ENCODE measurements at places on chromosomes 11 and 22. TPM values are rescaled to one million over a fixed set of nuclear protein-coding genes. Genes with fewer than 3 reads are reported as not detected.

CD6 gene
- 1.6 TPM for total RNA-seq

CD248 gene
- total RNA-seq, result 118 TPM

ADORA2A gene
- total RNA-seq, result 4.5 TPM

LMO1 gene
- total RNA-seq, result not detected

OR51A2 gene
- not detected for total RNA-seq

GAB4 gene
- not detected for total RNA-seq

BAIAP2L2 gene
- 0.26 TPM for total RNA-seq

SULT4A1 gene
- total RNA-seq, result not detected

HARBI1 gene
- 2.3 TPM for total RNA-seq

PNPLA5 gene
- total RNA-seq, result not detected

ROM1 gene
- total RNA-seq, result 9.0 TPM

PARVG gene
- total RNA-seq, result 29.7 TPM

OR52B2 gene
- not detected for total RNA-seq

KRTAP5-7 gene
- 0.63 TPM for total RNA-seq

UPK3A gene
- not detected for total RNA-seq

OR51F2 gene
- total RNA-seq, result not detected

Data from aorta (tissue), 5 donors.